ENCODE measurements at places on chromosomes 2 and 18.

DNA sequence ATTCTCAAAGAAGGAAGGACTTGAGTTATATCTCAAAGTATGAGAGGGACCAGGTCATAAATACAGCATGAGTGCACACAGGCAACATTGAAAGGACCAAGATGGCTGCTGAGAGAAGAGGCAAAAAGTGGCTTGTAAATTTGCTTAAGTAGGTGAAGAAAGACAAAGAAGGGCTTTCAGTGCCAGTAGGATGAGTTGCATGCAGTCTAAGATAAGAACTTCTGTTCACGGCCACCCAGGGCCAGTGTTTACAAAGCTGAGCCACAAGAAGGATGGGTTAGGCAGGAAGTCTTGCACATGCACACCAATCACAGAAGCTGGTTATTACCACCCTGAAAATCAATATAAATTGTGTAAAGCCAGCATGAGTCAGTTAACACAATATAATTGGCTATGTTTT, 3.1 kb upstream of the ABCB11 start:
- no peak for DNase-seq

DNA sequence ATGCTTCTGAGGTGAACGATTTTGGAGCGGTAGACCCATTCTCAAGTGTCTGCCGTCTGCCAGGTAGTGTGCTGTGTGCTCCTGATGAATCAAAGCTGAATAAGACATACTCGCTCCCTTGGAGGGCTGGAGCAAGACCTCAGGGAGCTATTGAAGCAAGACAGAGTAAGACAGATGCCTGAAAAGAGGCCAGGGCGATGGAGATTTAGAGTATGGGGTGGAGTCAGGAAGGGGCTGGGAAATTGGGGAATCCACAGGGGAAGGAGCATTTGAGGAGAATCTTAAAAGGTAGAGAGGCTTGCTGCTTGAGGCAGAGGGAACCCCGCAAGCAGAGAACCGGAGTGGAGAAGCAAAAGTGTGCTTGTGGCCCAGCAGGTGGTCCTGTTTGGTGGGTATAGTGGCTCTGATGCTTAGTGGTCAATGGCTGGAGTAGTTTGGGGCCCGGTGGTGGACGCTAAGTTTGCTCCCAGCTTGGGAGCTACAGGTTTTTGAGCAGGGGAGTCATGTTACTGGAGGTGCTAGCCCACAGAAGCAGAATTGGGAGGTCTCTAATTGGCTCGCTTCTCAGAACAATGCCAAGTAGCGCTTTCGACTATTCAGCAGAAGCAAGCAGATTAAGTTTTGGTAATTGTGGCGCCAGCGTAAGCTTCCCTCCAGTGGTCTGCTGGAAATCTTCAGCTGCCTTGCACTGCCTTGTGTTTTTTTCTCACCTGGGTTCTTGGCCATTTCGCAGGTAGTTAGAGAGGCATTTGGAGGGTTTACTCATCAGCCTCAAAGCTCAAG, 2.0 kb downstream of the CNNM4 start:
- no peak for DNase-seq

DNA sequence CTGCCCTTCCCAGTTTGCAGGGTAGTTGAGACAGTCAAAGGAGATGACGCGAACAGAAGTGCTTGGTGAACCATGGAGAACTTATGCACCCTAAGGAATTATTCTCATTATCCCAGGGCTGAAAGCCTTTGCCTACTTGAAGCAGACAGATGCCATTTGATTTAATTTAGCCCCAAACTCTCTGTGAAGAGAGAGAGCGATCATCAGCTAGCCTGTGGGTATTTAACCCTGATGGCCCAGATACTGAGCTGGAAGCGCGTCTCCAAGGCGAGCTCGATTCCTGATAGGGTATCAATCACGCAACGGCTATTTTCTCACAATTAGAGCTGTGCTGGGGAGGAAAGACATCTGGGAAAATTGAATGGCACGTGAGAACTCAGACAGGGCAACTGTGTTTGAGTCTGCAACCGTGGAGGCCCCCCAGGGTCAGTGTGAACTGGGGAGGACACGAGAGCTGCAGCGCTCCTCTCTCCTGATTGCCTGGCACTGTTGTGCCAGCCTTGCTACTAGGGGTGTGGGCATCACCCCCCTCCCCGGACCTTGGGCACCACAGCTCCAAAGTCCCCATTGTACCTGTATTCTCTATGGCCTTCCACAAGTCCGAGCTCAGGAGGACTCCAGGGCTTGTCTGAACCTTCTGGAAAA, 73.2 kb downstream of the CAPN13 start:
- DNase-seq: no peak

- DNase-seq: no peak
These were observed 209.5 kb downstream of the NDUFA10 start for GRCh38 chr2:239815671-239816070.

DNA sequence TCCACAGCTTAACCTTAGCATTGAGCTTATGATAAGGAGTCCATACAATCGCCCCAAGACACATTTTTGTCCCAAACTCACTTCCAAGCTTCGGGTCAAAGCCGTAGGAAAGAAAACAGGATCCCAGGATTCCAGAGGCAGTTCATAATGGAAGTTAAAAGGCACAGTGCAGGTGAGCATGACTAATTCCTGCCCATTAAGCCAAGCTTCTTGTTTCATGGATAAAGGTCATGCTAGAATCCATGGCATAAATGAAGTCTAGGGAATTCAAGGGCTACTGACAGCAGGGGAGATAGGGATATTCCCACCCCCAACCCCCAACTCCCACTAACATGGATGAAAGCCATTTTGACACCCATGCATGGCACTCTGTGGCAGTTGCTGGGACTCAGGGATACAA, 10.2 kb upstream of the INPP4A start:
- no peak for DNase-seq

DNA sequence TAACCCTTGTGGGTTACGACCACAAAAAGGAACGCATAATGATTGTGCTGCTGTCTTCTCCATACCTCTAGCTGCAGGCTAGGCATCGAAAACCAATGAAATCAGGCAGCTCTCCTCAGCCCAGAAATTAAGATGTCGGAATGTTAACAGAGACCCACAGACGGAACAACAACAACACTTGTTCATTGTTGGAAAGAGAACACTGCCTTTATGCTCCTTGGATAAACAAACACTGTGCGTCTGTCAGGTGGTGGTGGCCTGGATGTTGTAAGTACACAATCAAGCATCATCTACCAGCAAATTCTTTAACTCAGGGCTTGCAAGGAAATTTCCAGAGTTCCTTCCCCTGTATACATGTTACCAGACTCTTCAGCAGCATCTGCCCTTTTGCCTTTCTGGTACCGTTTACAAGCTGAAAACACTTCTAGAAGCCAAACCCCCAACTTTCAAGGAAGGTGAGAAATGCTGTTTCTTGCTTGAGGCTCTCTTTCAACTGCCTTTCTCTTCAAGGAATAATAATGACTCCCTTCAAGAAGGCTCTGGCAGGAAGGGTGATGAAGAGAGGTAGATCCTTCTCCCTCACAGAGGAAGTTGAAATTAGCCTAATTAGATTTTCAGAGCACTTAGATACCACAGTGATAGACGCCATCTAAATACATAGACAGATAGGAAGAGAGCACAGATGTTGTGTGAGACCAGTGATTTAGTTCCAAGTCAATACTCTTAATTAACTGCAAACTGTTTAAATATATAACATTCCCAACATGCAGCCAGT, 332.7 kb downstream of the ZNF521 start:
- no peak for DNase-seq

DNA sequence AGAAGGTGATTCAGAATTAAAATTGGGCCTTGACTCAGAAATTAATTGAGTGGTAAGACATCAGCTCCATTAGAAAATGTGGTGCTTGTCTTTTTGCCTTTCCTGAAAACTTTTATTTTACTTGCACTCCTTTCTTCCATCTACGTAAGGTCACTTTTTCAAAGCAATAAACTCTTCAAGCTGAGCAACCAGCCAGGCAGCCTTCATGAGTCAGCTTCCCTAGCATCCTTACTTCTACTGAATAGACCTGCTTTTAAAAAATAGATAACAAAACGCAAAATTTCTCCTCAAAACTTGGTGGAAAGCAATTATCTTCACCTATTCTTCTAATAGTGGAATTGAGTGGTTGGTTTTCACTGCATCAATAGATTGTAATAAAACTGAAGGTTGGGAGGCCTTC, 504.2 kb downstream of the ARHGAP15 start:
- DNase-seq: no peak

DNA sequence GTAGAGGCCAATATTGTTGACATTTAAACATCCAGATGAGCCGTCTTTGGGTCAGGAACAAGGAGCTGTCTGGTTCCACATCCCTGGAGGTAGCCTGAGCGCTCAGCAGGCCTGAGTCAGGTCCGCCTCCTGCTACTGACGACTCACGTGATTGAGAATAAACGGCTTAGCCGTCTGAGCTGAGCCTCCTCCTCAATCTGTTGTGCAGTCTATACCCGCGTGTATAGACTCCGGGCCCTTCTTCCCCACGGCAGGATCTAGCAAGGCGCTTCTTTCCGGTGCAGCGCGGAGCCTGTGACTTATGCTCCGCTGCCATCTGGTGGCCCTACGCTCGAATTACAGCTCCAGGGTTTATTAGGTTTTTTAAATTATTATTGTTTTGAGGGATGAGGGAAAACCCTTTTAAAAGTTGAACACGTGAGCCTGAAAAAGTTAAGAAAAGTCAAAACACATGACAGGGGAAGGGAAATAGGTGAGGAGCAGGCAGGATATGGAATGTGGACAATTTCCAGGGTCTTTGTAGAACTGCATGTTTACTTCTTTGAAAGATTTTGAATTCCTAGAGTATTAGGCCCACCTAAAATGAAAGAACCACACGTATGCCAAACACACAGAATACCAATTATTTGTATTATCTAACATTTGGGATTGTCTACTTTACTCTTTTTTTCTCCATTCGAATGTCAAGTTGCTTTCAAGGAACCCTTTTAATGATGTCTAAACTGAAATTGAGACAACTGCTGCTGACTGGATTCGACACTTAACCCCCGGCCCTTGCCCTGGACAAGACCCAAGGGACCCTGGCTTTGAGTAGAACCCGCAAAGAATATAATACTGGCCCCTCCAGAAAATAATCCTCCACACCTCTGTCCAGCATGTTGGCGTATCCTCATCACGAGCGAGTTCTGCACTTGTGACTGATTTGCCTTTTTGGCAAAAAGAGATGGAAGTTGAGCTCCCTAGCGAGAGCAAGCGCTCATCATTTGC, 112.4 kb upstream of the ZNF236 start:
- peak; percentile 13 for DNase-seq

GRCh38 chr18:1585881-1586488, 681.3 kb downstream of the ADCYAP1 start:
- no peak for DNase-seq

DNA sequence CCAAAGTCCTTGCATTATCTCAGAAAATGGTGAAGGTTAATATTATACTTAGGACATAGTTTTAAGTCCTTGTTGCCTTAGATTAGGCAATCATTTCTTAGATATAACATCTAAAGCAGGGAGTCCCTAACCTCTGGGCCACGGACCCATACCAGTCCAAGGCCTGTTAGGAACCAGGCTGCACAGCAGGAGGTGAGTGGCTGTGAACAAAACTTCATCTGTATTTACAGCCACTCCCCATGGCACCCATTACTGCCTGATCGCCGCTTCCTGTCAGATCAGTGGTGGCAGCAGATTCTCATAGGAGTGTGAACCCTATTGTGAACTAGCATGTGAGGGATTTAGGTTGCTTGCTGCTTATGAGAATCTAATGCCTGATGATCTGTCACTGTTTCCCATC, 86.5 kb upstream of the MYO3B start:
- no peak for DNase-seq

- DNase-seq: no peak
These were observed 156.2 kb upstream of the DSEL start for GRCh38 chr18:67672716-67673115.

GRCh38 chr18:54173980-54174630, 50.4 kb downstream of the MBD2 start:
- no peak for DNase-seq
